ENCODE measurements at places on chromosomes 12 and 14. TPM values are rescaled to one million over a fixed set of nuclear protein-coding genes. Genes with fewer than 3 reads are reported as not detected.

Gene TAS2R7
- 0.07 TPM for polyA plus RNA-seq

Gene KRT72
- not detected for polyA plus RNA-seq

Gene ENO2
- 17.8 TPM for polyA plus RNA-seq

Gene CD69
- polyA plus RNA-seq: 0.68 TPM

Gene GNB3
- polyA plus RNA-seq: 3.1 TPM

Gene STXBP6
- polyA plus RNA-seq: 26.5 TPM

Gene ATL1
- 1.4 TPM for polyA plus RNA-seq

Gene FAR2
- 2.5 TPM for polyA plus RNA-seq

Gene KRT77
- polyA plus RNA-seq: not detected

Gene DLGAP5
- 0.02 TPM for polyA plus RNA-seq

Gene TUNAR
- polyA plus RNA-seq: not detected

Gene LRRIQ1
- 0.07 TPM for polyA plus RNA-seq

Gene KRT6C
- not detected for polyA plus RNA-seq

Gene R3HDM2
- polyA plus RNA-seq: 23.1 TPM

Gene KCNC2
- not detected for polyA plus RNA-seq

Gene GLT1D1
- 0.07 TPM for polyA plus RNA-seq

Gene SOAT2
- polyA plus RNA-seq: 0.07 TPM

Gene PLEK2
- 0.34 TPM for polyA plus RNA-seq

Gene TC2N
- 7.1 TPM for polyA plus RNA-seq

Gene LUM
- 205 TPM for polyA plus RNA-seq

Gene DDX54
- 17.2 TPM for polyA plus RNA-seq

Gene ADCY6
- polyA plus RNA-seq: 51.4 TPM

Gene MMP14
- 33.3 TPM for polyA plus RNA-seq

Gene CCDC198
- not detected for polyA plus RNA-seq

Gene DAO
- polyA plus RNA-seq: not detected

Gene INF2
- polyA plus RNA-seq: 36.6 TPM

Gene PTPRB
- polyA plus RNA-seq: 14.3 TPM

Gene PDE6H
- polyA plus RNA-seq: not detected

Gene NXPH4
- 1.2 TPM for polyA plus RNA-seq

Gene ASCL1
- polyA plus RNA-seq: not detected

Gene SP1
- 8.3 TPM for polyA plus RNA-seq

Gene KRT75
- polyA plus RNA-seq: 0.07 TPM

Gene VPS33A
- 7.3 TPM for polyA plus RNA-seq

Gene ANKRD13A
- 9.6 TPM for polyA plus RNA-seq

Gene KRT78
- polyA plus RNA-seq: 0.02 TPM

Gene TGM1
- polyA plus RNA-seq: 0.16 TPM

Gene STYX
- 6.6 TPM for polyA plus RNA-seq

Gene RND1
- polyA plus RNA-seq: 2.6 TPM

Gene STAC3
- 1.2 TPM for polyA plus RNA-seq

Gene IRAK3
- 4.1 TPM for polyA plus RNA-seq

Gene TSPAN19
- polyA plus RNA-seq: 0.07 TPM

Gene GSC
- polyA plus RNA-seq: 0.14 TPM

Gene SPATS2
- polyA plus RNA-seq: 5.5 TPM

Gene CIROP
- not detected for polyA plus RNA-seq

Gene KRT82
- polyA plus RNA-seq: not detected

Gene FAM181A
- polyA plus RNA-seq: not detected

Gene ZDHHC22
- not detected for polyA plus RNA-seq

Gene POTEG
- not detected for polyA plus RNA-seq

Measured in right cardiac atrium (tissue), 5 donors.